ELR (cell line): ENCODE measurements at places on chromosomes 6 and 20.
A peak's percentile ranks its signal among the peaks of the same experiment; 100 is the strongest.

- no peak for DNase-seq
These were observed 28.3 kb downstream of the SMPDL3A start for GRCh38 chr6:122817358-122817757.

DNA sequence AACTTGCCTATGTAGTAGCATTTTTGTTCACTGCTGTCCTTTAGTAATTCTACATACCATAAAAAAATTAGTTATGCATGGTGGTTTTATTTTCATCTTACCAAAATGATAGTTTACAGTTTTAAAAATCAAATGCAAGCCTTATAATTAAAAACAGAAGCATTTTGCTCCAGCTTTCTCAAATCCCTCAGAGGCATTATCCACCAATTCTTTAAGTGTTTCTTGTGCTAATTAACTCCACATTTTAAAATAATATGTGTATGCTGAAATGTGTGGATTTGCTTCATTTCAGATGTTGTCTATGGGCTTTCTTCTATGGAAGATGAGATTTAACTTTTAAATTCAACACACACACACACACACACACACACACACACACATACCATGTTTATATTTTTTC is 49.3 kb downstream of the PCSK2 start:
- DNase-seq, result no peak

GRCh38 chr6:56851074-56851473 is 103.8 kb upstream of the BEND6 start:
- peak; percentile 88 for DNase-seq

DNA sequence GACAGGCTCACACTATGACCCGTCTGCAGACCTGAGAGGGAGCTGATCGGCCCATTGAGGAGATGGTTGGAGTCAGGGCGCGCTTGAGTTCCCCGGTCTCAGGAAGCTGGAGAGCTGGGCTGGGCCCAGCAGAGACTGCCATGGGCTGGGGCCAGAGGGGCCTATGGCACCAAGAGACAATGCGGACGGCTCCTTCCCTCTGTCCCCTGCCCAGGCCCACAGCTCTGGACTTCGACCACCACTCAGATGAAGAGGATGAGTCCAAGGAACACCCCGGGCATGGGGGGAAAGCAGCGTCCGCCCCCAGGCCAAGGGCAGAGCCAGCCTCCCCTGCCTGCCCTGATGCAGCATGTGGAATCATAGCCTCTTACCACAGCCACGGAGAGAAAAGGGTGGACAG is 40.2 kb upstream of the PHACTR3 start:
- DNase-seq, result no peak

DNA sequence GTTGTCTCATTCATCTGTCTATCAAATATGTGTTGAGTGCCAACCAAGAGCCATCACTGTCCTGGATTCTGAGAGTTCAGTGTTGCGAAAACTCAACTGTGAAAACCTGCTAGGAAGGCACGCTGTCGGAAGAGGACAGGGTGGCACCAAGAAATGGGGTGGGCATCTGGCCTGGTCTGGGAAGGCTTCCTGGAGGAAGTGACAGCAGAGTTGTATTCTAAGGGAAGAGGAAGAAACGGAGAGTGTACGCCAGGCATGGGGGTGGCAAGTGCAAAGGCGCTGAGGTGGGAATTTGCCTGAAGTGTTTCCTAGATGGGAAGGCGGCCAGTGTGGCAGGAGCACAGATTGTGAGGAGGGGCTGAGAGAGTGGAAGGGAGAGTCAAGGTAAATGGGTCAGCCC is 91.2 kb downstream of the ANKRD60 start:
- no peak for DNase-seq

DNA sequence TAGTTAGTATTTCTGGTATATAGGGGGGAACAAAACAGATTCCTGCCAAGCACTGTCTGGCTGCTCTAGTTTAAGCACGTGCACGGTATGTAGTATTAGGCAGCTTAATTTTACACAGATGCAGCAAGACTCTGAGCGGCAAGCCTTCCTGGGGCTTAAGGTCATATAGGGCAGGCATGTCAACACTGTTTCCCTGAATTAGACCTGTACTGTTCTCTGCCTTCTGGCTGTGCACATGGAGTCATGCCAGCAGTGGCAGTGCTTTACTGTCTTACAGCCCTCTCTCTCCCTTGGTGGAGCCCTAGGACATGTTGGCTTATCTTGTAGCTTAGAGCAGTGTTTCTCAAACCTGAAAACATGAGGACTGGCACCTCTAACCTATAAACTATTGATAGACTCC is 56.6 kb downstream of the PHF20 start:
- no peak for DNase-seq
